ENCODE measurements at places on chromosomes 2 and 18.

GRCh38 chr2:120291401-120292311 is 39.0 kb downstream of the RALB start:
- DNase-seq, result no peak

DNA sequence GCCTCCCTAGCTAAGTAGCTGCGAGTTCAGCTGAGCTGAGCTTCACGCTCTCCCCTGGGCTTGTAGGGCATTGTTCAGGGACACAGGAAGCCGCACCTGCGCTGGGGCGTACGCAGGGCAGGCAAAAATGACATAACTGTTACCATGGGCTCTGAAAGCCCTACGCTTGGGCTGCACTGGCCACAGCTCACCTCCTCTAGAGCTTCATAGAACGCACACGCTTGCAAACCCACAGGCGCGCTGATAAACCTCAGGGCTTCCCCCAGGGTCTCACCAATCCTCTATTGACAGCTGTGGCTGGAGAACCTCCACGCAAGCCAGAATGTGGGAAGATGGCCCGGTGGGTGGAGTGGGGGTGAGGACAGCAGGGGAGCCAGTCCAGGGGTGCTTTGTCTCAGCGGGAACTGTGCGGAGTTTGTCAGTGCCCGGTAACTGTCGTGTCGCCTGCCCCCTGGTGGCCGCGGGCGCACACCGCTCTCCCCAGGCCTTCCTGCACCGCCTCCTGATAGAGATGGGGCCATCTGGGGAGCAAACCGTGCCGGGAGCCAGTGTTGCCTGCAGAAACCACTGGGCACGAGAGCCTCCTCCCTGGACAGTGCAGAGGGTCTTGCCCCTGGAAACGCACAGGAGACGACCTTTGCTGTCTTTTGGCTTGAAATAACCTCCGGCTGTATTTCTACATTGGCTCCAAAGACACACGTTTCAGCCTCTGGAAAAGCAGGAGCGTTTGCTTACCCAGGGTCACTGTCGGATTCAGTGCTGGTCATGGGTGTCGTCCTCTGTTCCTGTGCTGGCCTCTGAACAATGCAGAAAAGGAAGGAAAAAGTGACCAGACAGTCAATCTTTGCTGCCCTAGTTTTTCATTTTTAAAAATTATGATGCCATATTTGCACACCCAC is 17.0 kb upstream of the CIDEA start:
- DNase-seq, result peak; percentile 29

GRCh38 chr2:85015653-85016360 is 44.8 kb downstream of the KCMF1 start:
- DNase-seq, result no peak

- no peak for DNase-seq
Observed at GRCh38 chr2:190139371-190139770, 76.8 kb upstream of the MSTN start.

GRCh38 chr18:78558948-78559347 is 420.7 kb upstream of the SALL3 start:
- no peak for DNase-seq

DNA sequence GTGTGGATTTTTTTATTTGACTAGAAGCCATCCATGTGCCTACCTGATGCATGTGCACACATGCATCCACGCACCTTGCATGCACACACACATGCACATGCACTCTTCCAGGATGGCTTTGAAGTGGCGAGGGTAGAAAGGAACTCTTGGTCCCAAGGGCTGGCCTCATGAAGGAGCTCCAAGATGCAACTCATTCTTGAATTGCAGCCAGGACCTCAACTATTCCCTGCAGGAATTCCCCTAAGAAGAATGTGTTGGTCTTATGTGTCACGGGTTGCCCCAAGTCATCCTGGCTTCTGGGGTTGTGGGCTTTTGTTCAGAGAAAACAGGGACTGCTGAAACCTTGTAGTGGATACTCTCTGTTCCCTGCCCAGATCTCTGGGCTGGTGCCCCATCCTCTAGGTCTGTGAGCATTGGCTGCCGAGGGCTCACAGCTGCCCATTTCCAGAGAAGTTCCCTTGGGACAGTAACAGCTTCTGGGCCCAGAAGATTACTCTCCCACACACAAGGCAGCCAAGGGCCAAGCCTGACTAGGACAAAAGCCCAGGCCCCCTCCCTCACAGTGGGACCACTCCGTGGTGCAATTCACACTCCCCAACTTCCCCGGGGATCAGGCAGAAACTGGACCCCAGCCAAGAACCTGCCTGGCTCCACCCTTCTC is 137.6 kb downstream of the COPS8 start:
- no peak for DNase-seq

DNA sequence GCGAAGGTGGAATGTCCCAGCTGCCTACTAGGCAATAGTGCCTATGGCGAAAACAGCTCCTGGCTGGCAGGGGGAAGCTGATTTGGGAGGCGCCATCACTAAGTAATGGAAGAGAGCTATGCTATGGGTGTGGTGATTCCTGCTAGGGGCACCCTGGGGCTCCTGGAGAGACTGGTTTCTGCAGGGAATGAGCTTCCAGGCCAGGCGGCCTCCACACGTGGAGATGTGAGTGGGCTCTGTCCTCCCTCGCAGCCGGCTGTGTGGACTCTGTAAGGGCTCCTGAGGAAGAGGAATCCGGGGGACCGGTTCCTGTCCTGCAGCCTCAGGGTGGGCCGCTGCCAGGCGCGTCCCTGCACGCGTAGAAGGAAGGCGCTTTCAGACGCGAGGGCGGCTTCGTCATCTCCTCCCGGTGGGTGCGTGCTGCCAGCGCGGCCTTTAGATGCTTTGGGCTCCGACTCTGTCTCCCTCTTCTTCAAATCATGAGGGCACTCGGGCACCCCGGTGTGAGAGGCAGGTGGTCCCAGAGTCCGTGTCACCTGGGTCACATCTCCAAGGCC is 55.5 kb upstream of the ANKRD62 start:
- no peak for DNase-seq

GRCh38 chr2:216932863-216933548 is 73.1 kb upstream of the TNP1 start:
- no peak for DNase-seq

- DNase-seq, result no peak
Observed at GRCh38 chr2:58796239-58796910, 555.2 kb upstream of the FANCL start.

DNA sequence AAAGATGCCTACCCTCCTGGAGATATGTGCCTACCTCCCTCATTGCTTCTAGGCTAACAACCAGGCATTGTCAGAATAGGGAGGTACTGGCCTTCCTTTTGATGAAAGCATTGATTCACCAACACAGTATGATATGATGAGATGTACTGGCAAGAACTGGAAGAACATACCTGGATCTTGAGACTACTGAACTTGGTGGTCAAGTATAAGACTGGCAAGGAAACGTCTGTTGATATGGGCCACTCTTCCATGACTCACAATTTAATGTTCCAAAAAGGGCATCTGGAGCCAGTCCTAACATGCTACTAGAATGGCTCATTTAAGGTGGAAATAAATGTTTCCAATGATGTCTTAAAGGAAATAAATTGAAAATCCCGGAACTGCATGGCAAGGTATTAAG is 18.1 kb downstream of the DTNB start:
- DNase-seq, result no peak

All from stimulated activated CD8-positive, alpha-beta memory T cell treated with anti-CD3 and anti-CD28 coated beads, Interleukin-4, amount 100 ng/mL, for 1 hour (primary cell).